ENCODE measurements at places on chromosomes 11 and 22. TPM values are rescaled to one million over a fixed set of nuclear protein-coding genes. Genes with fewer than 3 reads are reported as not detected.

The MAP6 gene
- total RNA-seq: 1.9 TPM

The MRPL40 gene
- 50.4 TPM for total RNA-seq

The C22orf31 gene
- total RNA-seq: not detected

The OR5D13 gene
- total RNA-seq: not detected

The EHF gene
- total RNA-seq: 0.69 TPM

The SLC22A25 gene
- not detected for total RNA-seq
